GM10248 (cell line): ENCODE measurements at places on chromosomes 2 and 18.

DNA sequence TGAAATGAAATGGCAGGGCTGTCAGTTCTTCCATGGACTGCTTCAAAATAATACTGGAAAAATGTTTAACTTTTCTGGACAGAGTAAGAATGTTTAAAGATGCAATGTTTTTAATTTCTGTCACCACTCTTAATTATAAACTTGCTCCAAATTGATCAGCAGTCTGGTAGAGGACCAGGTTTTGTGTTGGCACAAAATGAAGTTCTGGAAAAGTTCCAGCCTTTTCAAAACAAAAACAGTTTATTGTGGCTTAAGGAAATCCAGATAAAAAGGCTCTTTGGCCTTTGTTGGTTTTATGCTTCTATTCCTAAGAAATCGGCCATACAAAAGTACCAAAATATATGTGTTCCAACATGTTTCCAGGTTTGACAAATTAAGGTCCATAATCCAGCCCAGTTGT lies 48.8 kb downstream of the PTRHD1 start:
- no peak for DNase-seq

DNA sequence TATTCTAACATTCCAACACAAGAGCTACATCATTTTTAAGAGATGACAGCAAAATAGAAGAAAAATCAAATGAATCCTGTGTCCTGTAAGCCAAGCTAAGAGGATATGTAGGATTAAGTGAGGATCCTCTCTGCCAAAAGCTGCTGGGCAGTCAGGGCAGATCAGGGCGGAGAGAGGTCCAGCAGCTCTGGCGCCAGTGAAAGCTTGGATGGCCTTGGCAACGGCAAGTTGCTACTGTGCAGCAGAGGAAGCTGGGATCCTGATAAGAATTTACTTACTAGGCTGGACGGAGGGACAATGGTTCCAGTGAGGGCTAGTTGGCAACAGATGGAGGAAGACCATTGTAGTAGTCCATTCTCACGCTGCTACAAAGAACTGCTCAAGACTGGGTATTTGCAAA lies 391.5 kb downstream of the XIRP2 start:
- DNase-seq = no peak

- no peak for DNase-seq
Measured at GRCh38 chr2:29663268-29663667, 258.1 kb downstream of the ALK start.

DNA sequence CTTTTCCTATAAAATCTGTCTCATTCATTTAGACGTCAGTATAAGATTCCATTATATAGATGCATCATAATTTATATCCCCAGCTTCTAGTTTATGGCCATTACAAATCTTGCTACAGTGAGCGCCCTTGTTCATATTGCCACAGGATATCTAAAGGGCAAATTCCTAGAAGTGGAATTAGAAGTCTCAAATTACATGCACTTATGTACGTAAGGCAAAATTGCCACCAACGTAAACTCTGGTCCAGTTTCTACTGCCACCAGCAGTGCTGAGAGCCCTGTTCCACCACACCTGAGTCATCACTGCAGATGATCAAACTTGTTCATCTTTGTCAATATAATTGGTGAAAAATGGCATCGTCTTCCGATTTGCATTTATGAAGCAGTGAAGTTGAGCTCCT lies 90.9 kb upstream of the ID2 start:
- no peak for DNase-seq

DNA sequence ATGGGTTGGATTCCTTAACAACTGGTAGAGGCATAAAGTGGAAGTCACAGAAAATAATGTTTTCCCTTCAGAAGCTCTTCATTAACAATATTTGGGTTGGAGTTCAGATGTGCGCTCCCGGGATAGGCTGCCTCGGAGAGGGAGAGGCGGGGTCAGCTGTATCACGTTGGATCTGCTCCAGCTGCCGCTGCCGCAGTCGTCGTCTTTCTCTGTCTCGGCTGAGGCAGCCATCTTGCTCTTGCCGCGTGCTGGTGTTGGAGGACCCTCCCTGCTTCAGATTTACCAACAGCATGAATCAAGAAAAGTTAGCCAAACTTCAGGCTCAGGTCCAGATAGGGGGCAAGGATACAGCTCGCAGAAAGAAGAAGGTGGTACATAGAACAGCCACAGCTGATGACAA lies 35.1 kb downstream of the TANC1 start:
- no peak for DNase-seq

DNA sequence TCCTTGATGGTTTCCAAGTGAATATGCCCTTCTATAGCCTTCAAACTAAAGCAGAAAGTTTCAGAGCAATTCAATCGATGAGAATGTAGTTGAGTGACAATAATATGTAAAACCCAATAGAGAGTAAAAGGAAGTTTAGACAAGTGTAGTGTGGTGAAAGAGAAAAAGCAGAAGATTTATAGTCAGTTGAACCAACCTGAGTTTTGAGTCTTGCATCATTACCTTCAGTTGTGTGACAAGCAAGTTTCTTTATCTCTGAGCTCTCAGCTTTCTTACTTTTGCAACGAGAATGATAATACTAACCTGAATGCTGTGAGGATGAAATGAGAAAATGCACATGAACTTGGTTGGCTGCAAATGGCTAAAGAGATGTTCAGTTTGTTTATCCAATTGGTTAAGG lies 40.6 kb upstream of the TMEM247 start:
- no peak for DNase-seq

- DNase-seq = no peak
Measured at GRCh38 chr2:60355849-60356261, 197.6 kb downstream of the BCL11A start.

DNA sequence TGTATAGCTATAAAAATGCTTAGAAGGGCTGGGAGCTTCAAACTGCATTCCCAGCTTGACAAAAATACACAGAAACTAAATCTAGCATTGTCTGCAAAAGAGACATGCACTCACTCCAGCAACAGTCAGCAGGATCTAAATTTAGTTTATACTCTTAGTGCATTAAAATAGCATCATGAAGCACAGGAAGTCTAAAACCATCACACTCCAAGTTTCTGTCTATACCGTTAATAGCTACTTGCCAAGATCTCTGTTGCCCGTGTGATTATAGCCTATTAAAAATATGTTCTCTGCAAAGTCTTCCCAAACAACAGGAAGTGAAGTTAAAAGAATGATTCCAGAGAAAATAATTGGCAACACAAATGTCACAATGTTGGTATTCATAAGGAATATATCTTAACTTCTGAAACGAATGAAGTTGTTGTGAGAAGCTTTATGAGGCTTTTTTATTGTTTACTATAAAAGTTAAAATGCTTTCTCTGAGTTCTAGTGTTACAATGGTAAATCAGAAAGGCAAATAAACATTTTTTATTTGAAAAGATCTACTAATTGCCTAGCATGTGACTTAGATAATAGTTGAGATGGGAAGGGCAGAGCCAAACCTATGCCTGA lies 184.2 kb downstream of the ZNF385B start:
- DNase-seq = no peak

DNA sequence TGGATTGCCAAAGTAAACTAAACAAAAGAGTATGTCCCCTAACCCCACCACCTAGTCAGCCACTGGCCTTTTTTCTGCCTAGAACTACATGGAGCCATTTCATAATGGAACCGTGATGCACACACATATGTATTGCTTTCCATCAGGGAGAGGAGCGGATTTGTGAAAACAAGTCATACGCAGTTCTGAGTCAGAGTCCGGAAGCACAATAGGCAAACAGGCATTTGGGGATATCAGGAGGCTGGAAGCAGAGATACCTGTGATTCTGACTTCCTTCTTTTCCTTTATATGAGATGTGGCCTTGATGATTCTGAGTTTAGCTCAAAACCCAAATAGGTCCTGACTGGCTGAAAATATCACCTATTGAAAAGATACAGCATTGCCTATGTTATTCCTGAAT lies 93.5 kb downstream of the TMEM163 start:
- no peak for DNase-seq

DNA sequence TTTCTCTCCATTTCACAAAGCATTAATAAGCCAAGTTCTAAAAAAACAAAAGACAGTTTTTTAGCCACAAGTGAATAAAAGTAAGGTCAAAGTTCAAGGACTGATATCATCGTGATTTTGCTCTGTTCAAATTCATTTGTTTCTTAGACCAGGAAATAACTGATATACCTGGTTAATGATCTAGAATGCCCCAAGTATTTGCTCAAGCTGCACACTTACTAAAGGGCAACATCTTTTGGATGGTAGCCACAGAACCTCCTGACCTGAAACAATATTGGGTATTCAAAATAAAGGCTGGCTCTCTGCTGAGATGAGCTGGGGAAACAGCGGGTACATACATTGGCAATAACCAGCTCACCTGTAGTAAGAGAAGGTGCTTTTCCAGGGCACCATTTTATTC lies 314.7 kb upstream of the LYPD1 start:
- no peak for DNase-seq

GRCh38 chr2:98025481-98026037 lies 29.8 kb upstream of the TMEM131 start:
- no peak for DNase-seq

GRCh38 chr2:204570421-204570820 lies 25.1 kb downstream of the PARD3B start:
- no peak for DNase-seq
